Activated CD8-positive, alpha-beta memory T cell treated with anti-CD3 and anti-CD28 coated beads, Interleukin-2, amount 50 U/mL, for 48 hours (primary cell): ENCODE measurements at places on chromosomes 2 and 18.

DNA sequence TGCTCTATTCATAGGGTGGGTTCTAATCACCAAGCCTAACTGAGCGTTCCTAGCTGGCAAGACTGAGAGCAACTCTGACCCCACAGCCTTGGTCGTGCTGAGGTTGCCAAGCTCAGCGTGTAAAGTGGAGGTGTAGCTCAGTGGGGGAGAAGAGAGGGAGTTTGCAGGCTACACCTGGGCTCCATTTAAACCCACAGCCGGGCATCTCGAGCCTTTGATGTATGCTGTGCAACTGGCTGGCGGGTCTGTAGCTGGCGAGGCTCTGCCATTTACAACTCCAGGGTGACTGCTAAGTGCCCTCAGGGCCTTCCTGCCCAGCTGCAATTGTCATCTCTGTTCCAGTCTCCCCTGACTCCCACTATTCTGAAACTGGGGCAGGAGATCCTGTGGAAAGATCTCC is 20.0 kb upstream of the CHRNA1 start:
- no peak for DNase-seq

DNA sequence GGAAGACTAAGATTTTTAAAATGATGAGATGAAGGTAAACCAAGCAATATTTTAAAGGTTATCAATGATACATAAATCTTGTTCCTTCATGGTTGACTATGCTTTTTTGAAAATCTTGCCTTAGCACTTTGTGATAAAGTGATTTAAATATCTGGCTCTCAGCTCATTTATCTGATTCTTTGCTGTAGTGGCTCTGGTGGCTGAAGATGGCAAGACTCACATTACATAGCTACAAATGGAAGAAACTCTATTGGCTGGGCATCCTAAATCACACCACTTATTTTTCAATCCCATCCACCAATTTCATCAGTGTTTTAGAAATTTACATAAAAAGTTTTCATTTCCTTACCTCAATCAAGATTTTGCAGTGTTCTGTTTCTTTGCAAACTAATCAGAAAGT is 16.6 kb upstream of the APCDD1 start:
- DNase-seq: no peak

- DNase-seq: no peak
Observed at GRCh38 chr2:150109912-150110311, 377.6 kb downstream of the RND3 start.

DNA sequence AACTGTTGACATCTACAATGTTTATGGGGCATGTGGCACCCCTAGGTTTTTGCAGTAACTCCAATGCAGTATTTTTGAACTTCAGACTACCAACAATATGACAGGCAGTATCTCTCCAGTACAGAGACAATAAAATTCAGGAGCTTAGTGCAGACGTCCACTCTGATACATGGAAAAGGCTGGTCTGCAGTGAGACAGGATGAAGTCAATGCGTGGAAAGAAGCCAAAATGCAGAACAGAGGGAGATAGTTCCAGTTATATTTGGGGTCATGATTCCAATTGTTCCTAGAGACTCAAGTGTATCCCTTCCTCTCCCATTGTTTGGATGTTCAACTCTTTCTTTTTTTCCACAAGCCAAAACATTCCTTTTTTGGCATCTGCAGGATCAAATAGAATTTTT is 18.7 kb upstream of the SMAD2 start:
- no peak for DNase-seq

- DNase-seq: no peak
Observed at GRCh38 chr2:95328358-95329125, 31.4 kb downstream of the KCNIP3 start.

- DNase-seq: no peak
Observed at GRCh38 chr18:26424428-26425147, 123.8 kb downstream of the KCTD1 start.

GRCh38 chr2:185668710-185669109 is 69.9 kb upstream of the FSIP2 start:
- DNase-seq: no peak

GRCh38 chr2:218291318-218292047 is 820 bp downstream of the TMBIM1 start:
- DNase-seq: no peak
